ENCODE measurements at places on chromosomes 3 and 15.

DNA sequence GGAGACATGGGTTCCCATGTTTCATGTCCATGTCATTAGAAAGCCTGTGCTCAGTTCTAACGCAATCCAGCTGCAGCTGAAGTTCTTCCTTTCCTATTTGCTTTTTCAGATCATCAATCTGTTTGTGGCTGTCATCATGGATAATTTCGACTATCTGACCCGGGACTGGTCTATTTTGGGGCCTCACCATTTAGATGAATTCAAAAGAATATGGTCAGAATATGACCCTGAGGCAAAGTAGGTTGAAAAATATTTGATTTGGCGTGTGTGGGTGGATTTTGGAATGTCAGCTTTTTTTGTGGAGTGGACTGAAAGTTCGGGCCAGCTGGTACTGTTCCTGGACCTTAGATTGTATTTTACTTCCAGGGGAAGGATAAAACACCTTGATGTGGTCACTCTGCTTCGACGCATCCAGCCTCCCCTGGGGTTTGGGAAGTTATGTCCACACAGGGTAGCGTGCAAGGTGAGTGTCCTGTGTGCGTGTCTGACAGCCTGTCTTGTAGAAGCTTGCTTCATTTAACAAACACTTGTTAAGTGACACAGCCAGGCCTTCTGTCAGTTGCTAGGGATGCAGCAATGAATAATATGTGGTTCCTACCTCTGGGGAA lies 69.6 kb downstream of the CHDH start:
- no peak for DNase-seq

GRCh38 chr15:62658498-62658897 lies 384.0 kb upstream of the TPM1 start:
- DNase-seq, result no peak

GRCh38 chr15:92122259-92122658 lies 268.8 kb downstream of the SLCO3A1 start:
- no peak for DNase-seq

GRCh38 chr3:127390365-127391025 lies 102.6 kb upstream of the PRR20G start:
- no peak for DNase-seq

DNA sequence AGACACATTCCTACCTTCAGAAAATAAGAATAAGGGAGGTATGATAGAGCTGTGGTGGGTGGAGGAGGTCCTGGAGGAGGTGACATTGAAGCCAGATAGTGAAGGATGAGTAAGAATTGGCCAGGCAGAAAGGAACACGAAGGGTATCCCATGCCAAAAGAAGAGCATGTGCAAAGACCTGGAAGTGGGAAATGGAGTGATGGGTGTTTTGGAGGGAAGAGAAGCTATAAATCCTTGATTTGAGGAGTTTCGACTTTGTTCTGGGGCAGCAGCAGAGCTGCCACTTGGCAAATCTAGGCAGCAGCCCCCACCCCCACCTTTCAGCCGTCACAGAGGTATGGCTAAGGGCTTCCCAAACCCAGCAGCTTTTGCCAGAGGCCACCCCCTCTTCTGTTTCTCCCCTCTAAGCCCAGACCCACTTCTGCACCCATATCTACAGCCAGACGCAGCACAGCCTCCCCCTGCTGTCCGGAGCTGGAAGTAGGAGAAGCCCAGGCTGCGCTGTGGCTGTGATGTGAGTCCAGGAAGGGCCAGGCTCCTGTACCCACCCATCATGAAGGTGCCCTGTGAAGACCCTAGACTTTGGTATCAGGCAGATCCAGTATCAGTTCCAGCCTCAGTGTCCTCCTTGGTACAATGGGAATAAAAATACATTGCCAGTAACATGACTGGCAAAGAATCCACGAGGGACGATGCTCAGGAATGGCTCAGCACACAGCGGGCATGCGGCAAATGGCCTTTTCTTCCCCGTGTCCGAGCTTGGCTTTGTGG lies 188.7 kb upstream of the LINGO1 start:
- DNase-seq, result peak; percentile 87

DNA sequence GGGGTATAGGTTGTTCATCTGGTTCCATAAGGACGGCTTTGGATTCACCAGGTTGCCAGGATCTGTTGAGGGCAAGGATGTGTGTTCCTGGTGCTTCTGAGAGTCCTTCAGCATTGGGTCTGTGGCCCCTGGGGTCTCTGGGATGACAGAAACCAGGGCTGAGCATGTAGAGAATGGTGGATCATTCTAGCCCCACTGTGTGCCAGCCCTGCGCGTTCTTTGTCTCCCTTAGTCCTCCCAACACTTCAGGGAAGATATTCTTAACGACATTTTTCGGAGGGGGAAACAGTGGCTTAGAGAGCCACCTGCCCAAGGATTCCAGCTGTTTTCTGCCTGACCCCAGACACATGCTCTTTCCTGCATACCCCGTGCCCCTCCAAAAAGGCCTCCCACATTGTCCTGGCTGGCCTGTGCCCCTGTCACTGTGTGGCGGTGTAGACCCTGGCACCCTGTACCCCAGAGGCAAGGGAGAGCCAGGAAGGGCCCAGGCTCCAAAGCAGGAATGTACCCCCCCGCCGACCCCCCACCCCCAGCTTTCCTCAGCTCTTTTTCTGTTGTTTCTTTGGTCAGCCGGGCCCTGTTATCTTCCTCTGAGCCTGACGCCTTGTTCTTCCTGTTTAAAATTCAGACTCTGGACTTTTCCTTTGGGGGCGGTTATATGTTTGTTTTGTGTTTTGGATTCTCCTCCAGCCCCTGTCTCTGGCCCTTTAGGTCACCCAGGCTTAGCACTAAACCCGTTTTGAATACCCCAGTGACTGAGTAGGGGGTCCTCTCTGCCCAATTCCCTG lies 57.8 kb upstream of the SMAD6 start:
- DNase-seq, result no peak

DNA sequence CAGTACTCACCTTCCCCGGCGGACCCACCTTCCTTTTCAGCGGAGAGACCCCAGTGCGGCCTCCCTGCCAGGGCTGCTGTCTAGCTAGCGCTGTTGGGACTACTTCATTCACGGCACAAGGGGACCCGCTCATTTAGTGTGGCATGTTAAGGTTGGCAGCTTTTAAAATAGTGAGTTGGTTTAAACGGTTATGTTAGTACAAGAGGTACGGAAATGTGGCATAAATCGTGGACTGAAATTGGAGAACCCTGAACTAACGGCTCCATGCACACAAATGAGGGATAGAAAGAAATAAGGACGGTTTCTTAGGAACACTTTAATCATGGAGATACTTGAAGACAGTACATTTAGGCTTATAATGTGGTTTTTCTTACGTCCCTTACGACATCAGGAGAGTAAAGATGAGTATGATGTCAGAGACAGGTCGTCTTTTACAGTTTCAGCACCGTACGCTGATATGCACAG lies 752 bp downstream of the CEP63 start:
- DNase-seq, result peak; percentile 71

GRCh38 chr15:82944056-82944455 lies 8.5 kb downstream of the HOMER2 start:
- DNase-seq, result no peak

- peak; percentile 40 for DNase-seq
Observed at GRCh38 chr15:90264671-90265070, 801 bp upstream of the NGRN start.

DNA sequence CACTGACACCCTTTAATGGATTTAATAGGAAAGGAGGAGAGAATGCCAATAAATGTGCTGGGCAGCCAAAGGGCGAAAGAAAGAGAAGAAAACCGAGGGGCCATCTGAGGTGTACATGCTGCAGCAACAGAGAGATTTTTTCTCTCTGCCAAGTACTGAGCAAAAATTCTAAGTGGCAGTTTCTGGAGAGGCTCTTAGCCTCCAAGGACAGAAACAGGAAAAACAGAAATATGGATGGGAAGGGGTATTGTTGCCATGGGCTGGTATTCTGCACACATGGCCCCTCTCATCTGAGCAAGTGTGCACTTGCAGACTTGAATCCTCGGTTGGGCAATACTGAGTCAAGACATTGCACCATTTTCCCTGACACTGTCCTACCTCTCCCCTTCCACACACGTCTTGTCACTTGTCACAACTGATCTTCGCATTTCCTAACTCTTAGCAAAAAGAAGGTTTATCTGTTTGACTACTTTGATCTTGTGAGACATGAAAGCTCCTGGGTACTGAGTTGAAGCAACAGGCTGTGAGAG lies 73.9 kb downstream of the PRICKLE2 start:
- no peak for DNase-seq

- DNase-seq, result no peak
Observed at GRCh38 chr3:108940568-108941263, 13.0 kb downstream of the GUCA1C start.

- no peak for DNase-seq
Observed at GRCh38 chr3:125025642-125026041, 30.2 kb downstream of the HEG1 start.

GRCh38 chr3:105170423-105170822 lies 196.3 kb upstream of the ALCAM start:
- no peak for DNase-seq

GRCh38 chr15:59299929-59300617 lies 72.6 kb downstream of the MYO1E start:
- DNase-seq, result no peak

- no peak for DNase-seq
Observed at GRCh38 chr3:67463656-67464055, 190.8 kb downstream of the SUCLG2 start.

GRCh38 chr3:52149726-52150125 lies 4.5 kb downstream of the POC1A start:
- no peak for DNase-seq

DNA sequence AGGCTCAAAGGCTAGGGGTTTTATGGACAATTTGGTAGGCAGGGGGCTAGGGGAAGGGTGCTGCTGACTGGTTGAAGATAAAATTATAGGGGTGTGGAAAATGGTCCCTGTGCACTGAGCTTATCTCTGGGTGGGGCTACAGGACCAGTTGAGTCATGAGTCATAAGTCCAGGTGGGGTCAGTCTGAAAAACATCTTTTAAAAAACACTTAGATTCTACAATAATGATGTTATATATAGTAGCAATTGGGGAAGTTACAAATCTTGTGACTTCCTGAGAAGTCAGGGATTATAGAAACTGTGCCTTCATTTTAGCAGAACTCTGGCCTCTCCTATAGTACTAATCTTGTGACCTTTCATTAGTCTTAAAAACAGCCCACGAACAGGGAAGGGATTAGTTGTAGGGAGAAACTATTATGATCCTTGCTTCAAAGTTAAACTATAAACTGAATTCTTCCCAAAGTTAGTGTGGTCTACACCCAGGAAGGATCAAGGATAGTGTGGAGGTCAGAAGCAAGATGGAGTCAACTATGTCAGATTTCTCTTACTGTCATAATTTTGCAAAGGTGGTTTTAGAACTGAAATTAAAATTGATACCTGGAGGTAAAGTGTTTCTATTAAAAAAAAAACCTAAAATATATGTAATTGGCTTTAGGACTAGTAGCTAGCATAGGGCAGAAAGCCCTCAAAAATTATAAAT lies 130.1 kb downstream of the P2RY1 start:
- no peak for DNase-seq

DNA sequence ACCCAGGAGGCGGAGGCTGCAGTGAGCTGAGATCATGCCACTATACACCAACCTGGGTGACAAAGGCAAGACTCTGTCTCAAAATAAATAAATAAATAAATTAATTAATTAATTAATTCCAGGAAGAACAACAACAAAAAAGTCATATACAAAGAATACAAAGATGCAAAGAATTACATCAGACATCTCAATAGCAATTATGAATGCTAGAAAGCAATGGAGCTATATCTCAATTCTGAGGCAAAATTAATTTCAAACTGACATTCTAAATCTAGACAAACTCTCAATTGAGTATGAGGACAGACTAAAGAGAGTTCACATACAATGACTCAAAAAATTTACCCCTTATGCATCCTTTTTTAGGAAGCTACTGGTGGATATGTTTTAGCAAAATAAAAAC lies 69.6 kb upstream of the CTNNB1 start:
- no peak for DNase-seq

GRCh38 chr3:23991683-23992628 lies 46.9 kb downstream of the NR1D2 start:
- peak; percentile 98 for DNase-seq

GRCh38 chr3:108408883-108409799 lies 101.3 kb downstream of the MYH15 start:
- no peak for DNase-seq

GRCh38 chr3:137020315-137020714 lies 62.5 kb downstream of the IL20RB start:
- no peak for DNase-seq

DNA sequence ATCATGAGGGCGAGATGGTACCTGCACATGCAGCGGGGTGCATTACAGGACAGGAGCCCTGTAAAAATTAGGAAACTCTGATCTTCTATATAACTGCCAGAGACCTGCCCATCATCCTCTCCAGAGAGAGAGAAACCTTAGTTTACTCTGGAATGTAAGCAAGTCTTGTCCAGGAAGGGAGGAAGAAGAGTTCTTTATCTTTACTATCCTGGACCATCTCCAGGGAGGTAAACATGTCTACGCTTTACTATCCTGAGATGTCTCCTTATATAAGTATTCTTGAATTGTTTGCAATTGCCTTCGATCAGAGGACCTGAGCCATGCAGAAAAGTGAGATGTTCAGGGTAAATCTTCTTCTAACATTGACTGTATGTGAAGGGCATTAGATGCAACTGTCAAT lies 12.7 kb upstream of the HACD2 start:
- no peak for DNase-seq

DNA sequence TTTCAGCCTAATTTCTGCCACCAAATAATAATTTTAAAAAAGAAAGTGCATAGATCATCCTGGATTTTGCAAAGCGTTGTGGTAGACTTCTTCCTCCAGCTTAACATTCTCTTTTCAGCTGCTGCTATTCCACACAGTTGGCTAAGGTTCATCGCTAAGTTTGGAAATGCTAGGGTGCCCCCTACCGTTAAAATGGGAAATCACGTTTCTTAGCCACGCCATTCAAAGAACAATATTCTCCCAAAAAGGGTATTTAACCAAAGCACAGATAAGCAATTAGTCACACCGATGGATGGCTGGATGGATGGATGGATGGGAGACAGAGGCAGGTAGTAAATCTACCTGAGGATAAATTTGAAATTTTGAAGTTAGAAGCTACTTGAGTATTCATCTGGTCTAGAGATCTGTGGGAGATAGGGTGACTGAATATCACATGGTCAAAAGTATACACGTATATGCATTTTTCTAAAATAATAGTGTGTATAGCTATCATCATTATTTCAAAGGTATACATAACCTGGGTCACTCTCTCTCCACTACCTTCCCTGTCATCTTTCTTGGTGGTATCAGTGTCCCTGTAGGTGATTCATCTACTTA lies 67.2 kb downstream of the EFHB start:
- peak; percentile 67 for DNase-seq

DNA sequence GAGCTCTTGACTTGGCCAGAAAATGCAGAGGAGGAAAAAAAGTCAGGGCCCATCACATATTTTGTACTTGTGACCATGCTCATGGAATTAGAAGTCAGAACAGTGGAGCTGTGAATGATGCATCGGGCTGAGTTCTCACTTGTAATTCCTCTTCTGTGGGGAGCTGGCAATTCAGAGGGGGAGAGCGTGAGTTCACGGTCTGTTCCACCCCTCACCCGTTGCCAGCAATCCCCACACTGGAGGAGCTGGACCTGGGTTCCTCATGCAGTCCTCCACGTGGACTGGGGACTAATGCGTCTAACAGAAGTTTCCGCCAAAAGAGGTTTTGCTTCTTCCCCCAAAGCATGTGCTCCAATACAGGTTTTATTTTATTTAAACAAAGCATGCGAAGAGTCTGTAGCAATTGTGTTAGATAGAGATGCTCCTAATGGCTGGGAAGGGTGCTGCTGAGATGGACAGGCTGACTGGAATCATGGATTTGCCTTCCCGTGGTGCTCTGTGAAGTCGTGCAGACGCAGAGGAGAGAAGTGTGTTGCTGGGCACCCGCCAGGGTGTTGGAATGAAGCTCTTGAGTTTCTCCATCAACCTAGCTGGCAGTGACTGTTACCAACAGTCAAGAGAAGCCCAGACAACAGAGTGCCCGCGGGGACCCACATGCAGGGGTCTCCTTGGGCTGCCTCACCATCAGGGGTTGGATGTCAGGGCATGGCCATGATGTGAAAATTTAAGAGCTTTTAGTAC lies 77.4 kb upstream of the PCSK6 start:
- DNase-seq, result no peak
